ENCODE measurements at places on chromosomes 11 and 22.

GRCh38 chr11:70716986-70717775, 318.9 kb downstream of the CTTN start:
- DNase-seq, result no peak

GRCh38 chr22:30875481-30876215, 92.9 kb downstream of the MORC2 start:
- DNase-seq, result no peak

- DNase-seq, result no peak
Observed at GRCh38 chr22:49503321-49503720, 324.4 kb downstream of the BRD1 start.

DNA sequence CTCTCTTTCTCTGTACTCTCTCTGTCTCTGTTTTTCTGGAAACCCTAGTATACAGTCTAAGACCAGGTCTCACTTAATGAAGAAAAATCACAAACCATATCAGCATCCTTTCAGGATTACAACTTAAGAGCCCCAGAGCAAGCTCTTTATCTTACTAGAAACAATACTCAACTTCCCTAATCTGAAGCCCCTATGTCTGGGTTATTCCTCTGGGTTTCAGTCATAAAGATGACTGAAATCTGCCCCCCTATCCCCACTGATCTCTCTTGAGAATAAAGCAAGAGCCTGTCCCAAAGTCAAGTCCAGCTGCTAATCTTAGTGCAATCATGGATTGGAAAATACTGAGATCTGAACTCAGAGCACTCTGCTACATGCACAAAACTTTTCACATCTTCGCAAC, 53.9 kb upstream of the PICALM start:
- no peak for DNase-seq

- peak; percentile 88 for DNase-seq
Observed at GRCh38 chr11:88535916-88536547, 198.5 kb upstream of the CTSC start.

DNA sequence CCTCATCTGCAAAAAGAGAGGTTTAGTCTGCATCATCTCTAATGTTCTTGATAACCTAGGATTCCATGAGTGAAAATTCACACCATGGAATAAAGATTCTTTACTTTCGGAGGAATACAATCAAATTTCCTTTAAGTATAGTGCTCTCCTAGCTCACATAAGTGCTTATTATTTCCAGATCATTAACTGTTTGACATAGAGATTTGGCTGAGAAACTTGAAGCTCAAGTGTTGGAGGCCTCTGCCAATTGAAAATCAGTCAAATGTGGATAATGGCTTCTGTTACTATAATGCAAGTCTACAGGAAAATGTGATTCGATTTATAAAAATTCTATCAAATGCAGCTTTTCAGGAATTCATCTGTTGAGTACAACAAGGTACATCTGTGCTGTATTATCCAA, 144.6 kb downstream of the KIF18A start:
- DNase-seq, result no peak

DNA sequence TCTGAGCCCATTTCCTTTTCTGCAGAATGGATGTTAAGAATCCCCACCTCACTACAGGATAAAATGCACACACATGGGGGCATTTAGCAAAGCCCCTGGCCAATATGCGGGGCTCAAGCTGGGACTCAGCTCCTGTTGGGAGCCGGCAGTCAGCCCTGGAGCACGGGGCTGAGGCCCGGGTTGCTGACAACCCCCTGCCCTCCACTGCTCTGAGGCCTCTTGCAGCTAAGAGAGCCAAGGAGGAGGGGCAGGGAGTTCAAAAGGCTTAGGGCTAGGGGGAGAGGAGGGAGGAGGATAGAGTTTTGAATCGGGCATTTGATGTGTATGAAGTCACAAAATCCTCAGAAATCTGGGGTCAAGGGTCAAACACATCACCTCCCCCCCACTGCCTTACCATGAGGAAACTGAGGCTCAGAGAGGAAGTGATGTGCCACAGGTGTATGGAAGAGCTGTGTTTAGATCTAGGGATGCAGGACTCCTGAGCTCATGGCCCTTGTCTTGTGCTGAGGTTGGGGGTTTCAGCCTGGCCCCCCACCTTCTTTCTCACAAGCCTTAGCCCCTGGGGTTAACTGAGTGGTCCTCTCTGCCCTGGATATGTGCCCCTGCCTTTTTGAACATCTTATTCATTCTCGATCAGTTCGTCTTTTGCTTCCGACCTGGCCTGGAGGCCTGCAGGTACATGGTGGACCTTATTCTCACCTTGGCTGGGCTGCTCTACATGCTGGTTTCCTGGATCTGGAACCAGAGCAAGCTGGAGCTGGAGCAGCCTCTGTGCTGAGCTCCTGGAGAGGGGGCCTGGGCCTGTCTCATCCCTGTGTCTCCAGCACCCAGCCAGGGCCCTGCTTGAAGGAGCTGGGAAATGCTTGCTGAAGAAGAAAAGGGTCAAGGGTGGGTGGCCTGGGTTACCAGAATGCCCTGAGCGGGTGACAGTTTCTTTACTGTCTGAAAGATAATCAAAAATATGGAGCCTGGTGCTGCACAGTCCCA, 80.3 kb downstream of the LRRC32 start:
- DNase-seq, result no peak

DNA sequence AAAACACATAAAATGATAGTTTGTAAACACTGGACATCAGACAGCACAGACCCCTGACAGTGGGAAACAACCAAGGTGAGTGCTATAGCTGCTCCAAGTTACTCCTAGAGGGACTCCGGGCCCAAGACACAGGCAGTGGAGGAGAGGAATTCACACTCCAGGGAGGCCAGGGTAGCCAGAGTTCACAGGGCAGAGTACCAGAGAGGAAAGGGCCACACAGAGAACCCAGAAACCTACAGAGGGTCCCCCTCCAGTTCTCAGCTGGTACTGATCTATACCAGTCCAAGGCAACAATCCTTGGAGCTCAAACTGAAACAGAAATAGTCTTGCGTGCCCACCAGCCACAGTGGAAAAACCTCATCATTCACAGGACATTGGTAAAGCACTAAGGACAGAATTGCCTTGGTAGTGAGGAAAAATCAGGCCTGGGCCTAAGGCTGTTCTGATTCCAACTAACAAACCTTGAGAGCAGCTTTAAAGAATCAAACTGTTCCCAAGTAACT, 7.6 kb downstream of the VPS37C start:
- no peak for DNase-seq

DNA sequence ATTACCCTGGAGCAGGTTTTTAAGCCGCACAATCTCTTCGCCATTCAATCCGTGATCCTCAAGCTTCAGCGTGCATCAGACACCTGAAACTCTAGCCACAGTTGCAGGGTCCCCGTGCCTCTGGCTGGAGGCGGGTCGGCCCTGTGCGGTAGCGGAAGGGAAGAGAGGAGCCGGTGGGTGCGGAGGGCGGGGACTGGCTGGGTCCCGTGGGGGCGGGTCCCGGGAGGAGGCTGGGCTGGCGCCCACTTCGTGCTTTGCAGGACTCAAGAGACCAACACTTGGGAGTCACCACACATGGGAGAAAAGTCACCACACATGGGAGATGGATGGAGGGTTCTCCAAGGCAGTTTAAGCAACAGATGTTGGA, 772 bp downstream of the C22orf15 start:
- no peak for DNase-seq

DNA sequence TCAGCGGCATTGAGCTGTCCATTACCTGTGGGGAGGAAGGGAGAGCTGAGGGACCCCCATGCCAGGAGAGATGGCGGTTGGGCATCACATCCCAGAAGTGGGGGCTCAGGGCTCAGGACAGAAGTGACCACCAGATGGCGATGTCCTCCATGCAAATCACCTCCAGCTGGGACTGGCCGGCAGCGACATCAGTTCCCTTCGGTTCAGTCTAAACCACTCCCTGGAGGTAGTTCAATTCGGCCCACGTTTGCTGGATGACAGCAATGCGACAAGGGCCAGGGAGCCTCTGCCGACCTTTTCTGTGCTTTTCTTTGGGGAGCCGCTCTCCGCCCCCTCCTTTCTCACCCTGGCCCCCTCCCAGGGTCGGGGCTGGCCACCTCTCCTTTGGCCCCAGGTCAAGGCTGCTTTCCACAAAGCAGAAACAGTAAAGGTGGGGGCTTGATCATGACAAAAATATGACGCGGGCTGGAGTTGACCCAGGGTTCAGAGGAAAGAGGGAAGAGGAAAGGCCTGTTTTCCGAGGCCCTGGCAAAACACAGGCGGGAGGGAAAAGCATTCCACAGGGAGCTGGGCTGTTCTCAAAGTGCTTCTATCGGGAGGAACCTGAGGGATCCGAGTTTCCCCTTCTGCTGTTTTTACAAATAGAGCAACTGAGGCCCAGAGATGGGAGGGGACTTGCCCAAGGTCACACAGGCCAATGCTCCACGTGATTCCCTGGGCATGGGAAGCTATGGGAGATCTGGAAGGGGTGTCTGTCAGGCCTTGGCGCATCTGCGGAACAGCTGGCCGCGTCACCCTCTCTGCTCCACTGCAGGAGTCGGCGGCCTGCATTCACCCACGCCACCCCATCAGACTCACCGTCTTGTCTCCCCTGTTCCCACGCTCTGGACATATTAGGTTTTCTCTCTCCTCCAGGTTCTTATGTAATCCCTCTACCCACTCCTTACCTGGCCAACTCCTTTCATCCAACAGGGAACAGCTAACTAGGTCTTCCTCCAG, 54.7 kb downstream of the FBXO7 start:
- peak; percentile 83 for DNase-seq

DNA sequence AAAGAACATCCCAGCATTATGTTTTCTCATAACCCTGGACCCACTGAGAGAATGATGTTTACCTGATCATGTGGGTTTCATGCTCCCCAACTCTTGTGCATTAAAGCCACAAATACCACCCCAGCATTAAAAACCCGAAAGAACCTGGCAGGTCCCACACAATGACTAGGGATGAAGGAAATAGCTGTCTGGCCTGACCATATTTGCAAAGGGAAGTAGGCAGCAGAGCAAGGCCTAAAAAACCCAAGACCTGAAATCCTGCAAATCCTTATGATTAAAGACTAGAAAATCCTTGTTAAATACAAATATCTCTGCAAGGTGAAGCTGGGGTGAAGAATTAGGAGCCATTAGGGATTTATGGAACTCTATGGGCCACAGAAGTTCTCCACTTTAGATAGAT, 23.7 kb downstream of the PAK1 start:
- DNase-seq, result no peak

- DNase-seq, result no peak
Observed at GRCh38 chr11:66564538-66564937, 3.9 kb downstream of the CTSF start.

DNA sequence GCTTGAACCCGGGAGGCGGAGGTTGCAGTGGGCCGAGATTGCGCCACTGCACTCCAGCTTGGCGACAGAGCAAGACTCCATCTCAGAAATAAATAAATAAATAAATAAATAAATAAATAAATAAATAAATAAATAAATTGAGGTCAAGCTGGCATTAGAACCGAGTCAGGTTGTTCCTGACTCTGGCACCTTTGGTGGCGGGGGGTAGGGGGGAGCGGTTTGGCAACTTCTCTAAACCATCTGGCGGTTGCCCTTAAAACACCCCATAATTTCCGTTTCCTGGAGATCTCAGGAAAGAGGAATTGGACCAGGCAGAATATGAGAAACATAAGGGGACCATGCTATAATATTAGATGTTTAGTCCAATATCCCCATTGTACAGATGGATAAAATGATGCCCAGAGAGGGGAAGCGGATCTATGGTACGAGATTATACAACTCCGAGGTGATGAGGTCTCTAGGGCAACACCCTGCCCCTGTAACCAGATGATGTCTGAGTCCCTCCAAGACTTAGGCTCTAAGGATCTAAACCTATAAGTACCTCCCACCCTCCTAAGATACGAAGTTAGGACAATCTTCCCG, 785 bp downstream of the CLPB start:
- no peak for DNase-seq

GRCh38 chr11:122183933-122184332, 67.9 kb upstream of the BLID start:
- DNase-seq, result no peak

- peak; percentile 91 for DNase-seq
Observed at GRCh38 chr11:94731880-94732601, 36.1 kb upstream of the AMOTL1 start.

DNA sequence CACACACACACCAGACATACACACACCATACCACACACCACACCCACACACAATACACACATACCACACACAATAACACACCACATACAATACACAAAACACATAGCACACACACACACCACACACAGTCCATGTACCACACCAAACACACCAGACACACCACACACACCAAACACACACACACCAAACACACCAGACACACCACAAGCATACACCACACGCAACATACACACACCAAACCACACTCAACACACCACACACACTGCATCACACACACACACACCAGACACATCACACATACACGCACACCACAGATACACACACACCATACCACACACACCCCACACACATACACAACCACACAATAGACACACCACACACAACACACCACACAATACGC, 54.8 kb downstream of the IGSF9B start:
- DNase-seq, result no peak

DNA sequence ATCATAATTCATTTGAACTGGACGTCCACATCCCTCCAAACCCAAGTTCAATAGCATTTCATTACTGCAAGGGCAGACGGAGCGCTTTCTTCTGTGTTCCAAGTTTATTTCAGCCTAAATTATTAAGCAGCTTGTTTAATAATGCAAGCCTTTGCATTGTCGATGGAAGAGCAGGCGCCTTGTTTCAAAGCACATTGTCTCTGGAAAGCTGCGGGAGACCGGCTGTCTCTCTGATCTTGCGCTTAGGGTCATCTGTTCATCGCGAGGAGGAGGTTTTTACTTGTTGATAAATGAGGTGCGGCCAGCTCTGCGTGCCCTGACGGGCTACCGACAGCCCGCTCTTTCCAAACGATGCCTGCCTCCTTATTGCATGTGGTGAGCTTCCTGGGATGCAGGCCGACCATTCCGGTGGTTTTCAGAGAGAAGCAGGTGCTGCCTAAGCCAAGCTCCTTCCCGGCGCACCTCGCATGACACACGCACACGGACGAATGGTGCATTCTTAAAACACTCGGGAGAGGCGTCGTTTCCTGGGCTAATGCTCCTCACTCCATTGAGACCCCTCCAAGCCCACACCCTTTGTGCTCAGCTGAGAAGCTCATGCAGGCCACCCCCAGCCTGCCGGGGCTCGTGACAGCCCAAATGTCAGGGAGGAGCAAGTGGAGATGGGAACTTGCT, 456.9 kb downstream of the BRD1 start:
- no peak for DNase-seq

- peak; percentile 92 for DNase-seq
Observed at GRCh38 chr11:128506999-128507611, 80.3 kb downstream of the ETS1 start.

DNA sequence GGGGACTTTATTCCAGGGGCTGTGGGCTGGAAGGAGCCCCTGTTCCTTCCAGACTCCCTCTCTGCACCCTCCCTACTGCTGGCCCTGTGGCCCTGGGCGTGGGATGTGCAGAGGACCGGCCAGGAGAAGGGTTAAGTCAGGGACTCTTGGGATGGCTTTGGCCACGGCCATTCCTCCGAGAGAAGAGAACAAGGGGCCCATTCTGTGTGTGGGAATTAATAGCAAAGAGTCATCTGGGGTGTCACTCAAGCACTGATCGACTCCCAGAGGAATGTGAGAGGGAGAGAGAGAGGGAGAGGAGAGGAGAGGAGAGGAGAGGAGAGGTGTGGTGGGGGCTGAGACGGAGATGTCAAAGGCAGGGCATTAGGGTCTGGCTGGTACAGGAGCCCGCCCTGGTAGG, 14.2 kb upstream of the SOX10 start:
- peak; percentile 34 for DNase-seq
